ENCODE measurements at places on chromosomes 1 and 21.

- no peak for DNase-seq
Observed at GRCh38 chr1:43996733-43997115, 5.3 kb downstream of the CCDC24 start.

GRCh38 chr1:89999628-90000027 is 4.7 kb downstream of the ZNF326 start:
- no peak for DNase-seq

GRCh38 chr1:184892116-184892515 is 82.2 kb downstream of the NIBAN1 start:
- no peak for DNase-seq

DNA sequence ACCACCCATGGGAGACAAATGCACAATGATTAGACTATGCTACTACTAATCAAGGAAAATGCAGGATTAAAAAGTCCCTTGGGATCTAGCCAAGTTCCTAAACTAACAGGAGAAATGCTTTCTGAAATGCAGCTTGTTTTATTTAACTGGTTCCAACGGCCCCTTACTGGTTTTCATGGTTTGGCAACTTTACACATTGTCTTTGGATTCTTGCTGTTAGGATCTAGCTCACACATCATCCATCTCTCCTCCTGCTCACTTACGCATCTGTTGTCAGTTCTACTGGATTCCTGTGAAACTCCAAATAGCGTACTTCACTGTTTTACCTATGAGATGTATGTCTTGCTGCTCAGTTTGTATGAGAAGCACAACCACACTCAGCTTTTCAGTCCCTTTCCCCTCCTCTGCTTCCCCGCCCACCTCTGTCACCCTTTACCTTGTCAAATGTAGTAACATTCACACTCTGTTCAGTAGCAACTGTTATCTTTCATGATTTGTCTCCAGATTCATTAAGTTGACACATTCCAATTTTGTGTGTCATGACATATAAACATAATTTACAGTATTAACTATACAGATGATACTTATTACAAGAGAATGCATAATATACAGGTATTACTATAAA is 130.1 kb downstream of the SIM2 start:
- no peak for DNase-seq

DNA sequence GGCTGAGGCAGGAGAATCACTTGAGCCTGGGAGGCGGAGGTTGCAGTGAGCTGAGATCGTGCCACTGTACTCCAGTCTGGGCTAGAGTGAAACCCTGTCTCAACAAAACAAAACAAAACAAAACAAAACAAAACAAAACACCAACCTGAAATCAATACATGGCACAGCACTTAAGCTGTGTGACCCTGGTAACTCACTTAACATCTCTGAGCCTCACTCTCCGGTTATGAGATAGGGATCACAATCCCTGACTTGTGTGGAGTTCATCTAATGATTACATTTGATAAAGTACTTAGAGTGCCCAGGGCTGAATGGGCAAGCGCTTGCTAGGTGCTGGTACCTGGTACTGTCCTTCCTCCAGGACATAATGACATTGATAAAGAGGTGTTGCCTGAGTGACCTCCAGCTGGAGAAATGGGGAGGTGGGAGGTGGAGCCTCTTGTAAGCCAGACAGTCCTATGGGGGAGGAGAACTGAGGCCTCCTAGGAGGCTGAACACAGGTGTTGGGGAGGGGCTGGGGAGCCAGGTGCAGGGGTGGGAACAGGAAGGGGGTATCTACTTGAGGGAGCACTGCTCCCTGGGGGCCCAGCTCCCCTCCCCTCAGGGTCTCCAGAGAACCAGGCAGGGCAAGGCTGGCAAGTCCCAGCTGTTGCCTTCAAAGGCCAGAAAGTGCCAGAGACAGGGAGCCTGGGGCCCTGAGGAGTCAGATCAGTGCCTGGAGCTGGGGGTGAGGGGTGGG is 17.9 kb downstream of the FOXO6 start:
- DNase-seq, result no peak
